ENCODE measurements at places on chromosomes 5 and 9.

GRCh38 chr5:72503888-72504491, 3.2 kb downstream of the ZNF366 start:
- DNase-seq = no peak

- no peak for DNase-seq
Measured at GRCh38 chr9:125497478-125497877, 209.5 kb downstream of the MAPKAP1 start.

GRCh38 chr5:71013575-71013974, 11.6 kb downstream of the NAIP start:
- DNase-seq = no peak

- DNase-seq = peak; percentile 96
Measured at GRCh38 chr5:35854248-35854647, 2.4 kb upstream of the IL7R start.

- DNase-seq = no peak
Measured at GRCh38 chr5:33379757-33380156, 61.0 kb upstream of the TARS1 start.

DNA sequence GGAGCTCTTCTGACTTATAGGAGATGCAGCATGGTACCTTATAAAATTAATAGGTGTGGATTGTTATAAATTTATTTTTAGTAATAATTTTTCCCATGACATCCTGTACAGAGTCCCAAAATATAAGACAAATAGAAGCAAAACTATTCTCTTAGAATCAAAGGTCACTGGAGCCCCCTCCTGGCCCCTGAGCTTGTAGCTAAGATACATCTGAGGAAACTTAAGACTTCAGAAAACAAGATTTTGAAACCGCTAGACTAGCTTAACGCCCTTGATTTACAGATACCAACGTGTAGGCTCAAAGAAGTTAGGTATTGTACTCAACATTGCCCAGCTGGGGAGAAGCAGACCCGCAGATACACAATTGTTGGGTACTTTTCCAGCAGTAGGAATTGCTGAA, 45.7 kb upstream of the KCNN2 start:
- no peak for DNase-seq

GRCh38 chr5:142976861-142977260, 206.7 kb downstream of the ARHGAP26 start:
- DNase-seq = no peak

- no peak for DNase-seq
Measured at GRCh38 chr5:139141446-139142204, 56.5 kb downstream of the SIL1 start.

- no peak for DNase-seq
Measured at GRCh38 chr9:70696694-70697335, 282.4 kb upstream of the KLF9 start.

GRCh38 chr9:122216798-122217418, 11.8 kb downstream of the LHX6 start:
- DNase-seq = no peak

GRCh38 chr5:66519626-66520025, 76.6 kb upstream of the MAST4 start:
- DNase-seq = no peak

DNA sequence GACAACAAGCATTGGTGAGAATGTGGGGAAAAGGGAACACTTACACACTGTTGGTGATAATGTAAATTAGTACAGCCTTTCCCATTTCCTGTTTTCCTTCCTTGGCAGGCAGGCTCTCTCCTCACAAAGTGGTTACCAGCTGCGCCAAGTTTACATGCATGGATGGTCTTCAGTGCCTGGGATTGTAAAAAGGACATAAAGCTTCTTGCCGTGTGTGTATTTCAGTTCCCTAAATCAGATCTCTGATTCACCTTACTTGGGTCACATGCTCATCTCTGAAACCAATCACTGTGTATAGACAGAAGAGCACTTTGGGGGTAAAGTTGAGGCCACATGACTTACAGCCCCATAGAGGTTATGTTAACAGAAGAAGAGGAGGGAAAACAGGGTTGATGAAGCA, 92.8 kb downstream of the CAVIN4 start:
- no peak for DNase-seq

DNA sequence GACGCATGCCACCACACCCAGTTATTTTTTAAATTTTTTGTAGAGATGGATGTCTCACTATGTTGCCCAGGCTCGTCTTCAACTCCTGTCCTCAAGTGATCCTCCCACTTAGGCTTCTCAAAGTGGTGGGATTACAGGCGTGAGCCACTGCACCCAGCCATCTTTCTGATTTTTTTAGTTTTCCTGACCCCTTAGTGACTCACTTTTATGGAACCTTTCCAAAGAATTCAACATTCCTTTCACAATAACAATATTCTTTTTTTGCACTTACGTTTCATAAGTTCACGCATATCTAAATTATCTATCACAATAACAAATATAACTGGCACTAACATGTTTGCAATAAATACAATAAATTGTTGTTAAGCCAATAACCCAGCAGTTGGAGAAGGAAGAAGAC, 8.5 kb downstream of the ELOVL7 start:
- DNase-seq = no peak

DNA sequence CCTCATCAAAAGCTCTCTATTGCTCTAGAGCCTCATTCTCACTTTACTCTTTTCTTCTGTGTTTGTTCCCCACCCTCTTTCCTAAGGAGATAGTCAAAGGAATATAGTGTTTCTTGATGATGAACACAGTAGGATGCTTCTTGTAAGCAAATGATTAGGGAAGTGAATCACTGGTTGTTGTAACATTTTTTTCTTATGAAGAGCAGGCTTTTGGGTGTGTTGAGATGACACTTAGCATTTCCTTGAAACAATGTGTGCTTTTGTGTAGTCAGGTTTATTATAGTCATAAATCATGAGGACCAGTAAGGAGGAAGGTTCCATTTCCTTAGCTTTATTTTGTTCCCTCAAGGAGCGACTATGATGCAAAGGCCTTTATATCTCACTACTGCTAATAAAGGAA, 1991.3 kb upstream of the C9orf72 start:
- DNase-seq = no peak

GRCh38 chr5:153030755-153031725, 459.4 kb upstream of the GRIA1 start:
- no peak for DNase-seq

DNA sequence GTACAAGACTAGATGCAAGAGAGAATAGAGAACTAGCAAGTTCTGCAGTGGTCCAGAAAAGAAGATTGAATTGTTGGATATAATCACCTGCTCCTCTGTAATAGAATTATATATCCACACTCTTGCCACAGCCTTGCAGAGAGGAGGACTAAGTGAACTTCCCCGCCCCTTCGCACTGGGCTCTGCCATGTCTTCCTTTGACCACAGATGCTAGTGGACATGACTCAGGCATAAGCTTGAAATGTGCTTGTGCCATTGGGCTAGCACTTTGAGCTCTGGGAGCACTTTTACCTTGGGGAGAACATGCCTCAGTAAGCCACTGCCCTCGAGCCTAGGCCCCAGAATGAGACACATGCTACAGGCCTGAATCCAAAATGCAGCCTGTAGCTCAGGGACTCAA, 113.5 kb upstream of the RASA1 start:
- no peak for DNase-seq

GRCh38 chr9:120435091-120435490, 144.9 kb downstream of the CDK5RAP2 start:
- no peak for DNase-seq

- DNase-seq = peak; percentile 65
Measured at GRCh38 chr9:131732636-131733289, 7.1 kb downstream of the RAPGEF1 start.

GRCh38 chr9:23830929-23831730, 5.1 kb upstream of the ELAVL2 start:
- DNase-seq = no peak

GRCh38 chr5:155254399-155254798, 240.8 kb downstream of the KIF4B start:
- no peak for DNase-seq

GRCh38 chr5:134413046-134413445, 1.4 kb upstream of the CDKN2AIPNL start:
- DNase-seq = no peak

- no peak for DNase-seq
Measured at GRCh38 chr5:163938595-163938994, 433.2 kb downstream of the MAT2B start.

- DNase-seq = no peak
Measured at GRCh38 chr5:31626604-31627234, 12.2 kb upstream of the PDZD2 start.

DNA sequence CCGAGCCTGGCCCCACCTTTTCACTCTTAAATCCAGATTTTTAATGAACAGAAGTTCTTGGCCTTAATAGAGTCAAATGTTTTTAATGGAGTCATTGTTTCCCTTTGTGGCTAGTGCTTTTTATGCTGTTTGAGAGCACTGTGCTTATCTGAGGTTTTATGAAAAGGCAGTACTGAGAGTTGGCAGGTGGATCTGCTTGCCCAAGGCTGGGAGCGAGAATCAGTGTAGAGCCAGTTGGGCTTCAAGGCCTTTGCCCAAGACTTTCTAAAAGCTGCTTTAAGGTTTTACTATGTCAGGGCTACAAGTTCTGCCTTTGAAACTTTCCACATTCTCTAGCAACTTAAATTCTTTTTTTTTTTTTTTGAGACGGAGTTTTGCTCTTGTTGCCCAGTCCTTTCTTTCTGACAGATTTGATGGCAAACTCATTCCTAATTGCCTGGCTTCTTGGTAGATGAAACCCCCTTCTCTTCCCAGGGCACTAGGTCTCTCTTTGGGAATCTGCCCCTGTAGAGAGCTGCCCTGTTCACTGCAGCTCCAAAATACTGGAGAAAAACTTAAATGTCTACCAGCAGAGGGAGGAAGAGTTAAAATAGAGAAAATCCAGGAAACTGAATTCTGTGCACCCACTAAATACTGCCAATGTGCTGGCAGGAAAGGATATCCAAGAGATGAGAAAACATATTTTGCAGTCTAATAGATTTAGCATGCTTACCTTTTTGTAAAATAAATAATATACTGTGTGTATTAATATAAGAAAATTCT, 36.9 kb upstream of the CDK20 start:
- DNase-seq = no peak

DNA sequence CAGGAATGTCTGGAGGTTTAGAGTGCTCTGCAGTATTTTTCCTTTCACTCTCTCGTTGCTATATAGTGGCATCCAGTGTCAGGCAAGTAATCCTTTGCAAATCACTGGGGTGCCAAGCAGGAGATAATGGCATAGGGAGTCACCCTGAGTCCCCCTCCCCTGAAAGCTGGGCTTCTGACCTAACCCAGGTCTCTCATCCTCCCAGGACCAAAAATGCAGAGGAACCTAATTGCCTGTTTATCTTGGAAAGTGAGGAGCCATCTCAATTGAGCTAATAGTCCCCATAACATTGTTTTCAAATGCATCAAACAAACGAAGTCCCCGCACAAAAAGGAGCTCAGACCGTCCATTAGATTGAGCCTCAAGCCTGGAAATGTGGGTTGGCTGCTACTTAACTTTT, 368.0 kb upstream of the IRX2 start:
- no peak for DNase-seq

DNA sequence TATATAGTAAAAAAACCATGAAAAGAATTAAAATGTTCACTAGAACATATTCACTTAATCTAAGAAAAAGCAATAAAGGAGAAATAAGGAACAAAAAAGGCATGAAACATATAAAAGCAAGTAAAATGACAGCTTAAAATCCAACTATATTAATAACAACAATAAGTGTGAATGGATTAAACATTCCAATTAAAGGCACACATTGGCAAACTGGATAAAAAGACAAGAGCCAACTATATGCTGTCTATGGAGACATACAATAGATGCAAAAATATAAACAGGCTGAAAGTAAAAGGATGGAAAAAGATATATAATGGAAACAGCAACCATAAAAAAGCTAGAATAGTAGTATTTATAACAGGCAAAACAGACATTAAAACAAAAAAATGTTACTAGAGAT, 70.1 kb downstream of the AP3B1 start:
- no peak for DNase-seq

DNA sequence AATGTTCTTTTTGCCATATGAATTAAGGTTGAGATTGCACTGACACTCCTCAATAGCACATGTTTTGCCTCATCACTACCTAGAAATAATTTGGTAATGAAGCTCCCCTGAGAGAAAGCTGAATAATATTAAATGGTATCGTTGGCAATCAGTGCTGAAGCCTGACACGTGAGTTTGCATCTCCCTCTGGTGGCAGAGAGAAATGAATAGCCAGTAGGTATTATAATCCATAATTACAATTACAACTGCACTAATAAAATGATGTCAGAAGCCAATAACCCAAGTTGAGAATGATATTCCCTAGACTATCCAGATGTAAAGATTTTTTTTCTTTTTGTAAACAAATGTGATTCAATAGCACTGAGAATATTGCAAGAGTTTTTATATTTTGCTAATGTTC, 700.3 kb downstream of the PTPRD start:
- DNase-seq = no peak

GRCh38 chr9:93683331-93684134, 107.1 kb downstream of the PHF2 start:
- DNase-seq = no peak

GRCh38 chr9:110590816-110591215, 11.3 kb upstream of the SVEP1 start:
- DNase-seq = no peak

DNA sequence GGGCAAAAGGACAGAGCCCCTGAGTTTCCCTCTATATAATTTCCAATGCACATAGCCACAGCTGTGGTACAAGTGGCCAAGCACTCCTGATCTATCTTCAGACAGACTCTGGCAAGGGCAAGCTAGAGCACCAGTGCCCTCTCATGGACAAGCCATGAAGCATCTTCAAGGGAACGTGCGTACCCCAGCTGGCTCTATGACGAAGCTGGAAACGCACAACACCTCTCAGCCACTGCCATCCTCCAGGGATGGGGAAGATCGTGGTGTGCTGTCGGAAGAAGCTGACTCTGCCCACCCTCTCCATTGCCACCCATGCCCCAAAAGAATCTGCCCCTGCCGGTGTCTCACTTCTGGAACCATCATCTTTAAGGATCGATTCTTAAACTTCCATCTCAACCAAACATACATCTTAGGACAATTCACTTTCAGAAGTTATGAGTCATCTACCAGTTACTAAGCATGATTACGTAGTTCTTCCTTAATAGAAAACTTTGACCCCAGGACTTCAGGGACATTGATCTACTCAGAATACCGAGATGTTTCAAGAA, 482.9 kb downstream of the AGTPBP1 start:
- DNase-seq = no peak

GRCh38 chr5:94397508-94397907, 220.9 kb downstream of the KIAA0825 start:
- no peak for DNase-seq

DNA sequence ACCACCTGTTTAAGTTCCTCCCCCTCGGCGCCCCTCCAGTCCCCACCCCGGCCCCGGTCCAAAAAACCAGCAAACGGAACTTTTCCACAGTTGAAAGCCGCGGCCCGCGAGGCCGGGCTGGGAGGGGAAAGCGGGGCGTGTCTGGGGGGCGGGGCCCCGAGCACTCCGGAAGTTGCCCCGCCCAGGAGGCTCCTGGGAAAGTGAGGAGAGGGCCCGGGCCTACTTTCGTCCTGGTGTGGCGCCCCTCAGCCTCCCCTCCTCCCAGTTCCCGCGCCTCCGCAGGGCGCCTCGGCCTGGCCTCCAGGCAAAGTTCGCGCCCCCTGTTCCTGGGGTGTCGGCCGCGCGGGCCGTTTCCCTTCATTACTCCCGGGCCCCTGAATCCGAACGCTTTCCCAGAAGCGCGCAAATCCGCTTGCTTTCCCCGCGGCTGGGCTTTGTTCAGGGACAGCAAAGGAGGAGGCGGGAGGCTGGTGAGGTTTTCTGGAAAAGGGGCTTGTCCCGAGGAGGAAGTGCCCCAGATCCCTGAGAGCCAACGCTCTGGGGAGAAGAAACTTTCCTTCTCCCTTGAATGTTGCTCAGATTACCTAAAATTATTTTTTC, 4.5 kb upstream of the DMRT3 start:
- DNase-seq = no peak

- DNase-seq = no peak
Measured at GRCh38 chr9:93089481-93089991, 6.5 kb upstream of the CARD19 start.
